ENCODE measurements at places on chromosomes 6 and 20.

GRCh38 chr20:35578469-35578868, 36.6 kb downstream of the ERGIC3 start:
- no peak for DNase-seq

GRCh38 chr6:62042429-62042828, 243.6 kb downstream of the KHDRBS2 start:
- DNase-seq = no peak

DNA sequence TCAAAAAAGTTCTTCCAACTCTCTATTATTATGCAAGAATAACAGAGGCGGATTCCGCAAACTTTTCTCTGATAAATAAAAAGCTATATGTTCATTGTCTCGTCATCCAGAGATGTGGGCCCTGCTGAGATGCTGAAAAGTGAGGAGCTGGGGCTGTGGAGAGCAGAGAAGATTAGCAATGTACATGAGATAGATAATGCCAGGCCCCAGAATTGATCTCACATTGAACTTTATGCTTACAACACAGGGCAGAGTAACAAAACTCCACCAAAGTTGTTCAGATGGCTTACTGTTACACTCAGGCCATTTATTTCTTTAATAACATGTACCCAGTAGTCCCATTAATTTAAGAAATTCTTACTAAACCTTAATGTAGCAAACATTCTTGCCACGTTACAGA, 32.7 kb upstream of the RIN2 start:
- DNase-seq = no peak

GRCh38 chr6:378090-378957, 13.2 kb upstream of the IRF4 start:
- DNase-seq = no peak

GRCh38 chr6:148146717-148147462, 195.7 kb upstream of the SASH1 start:
- DNase-seq = peak; percentile 22

GRCh38 chr6:41739041-41739440, 3.6 kb upstream of the TFEB start:
- no peak for DNase-seq

DNA sequence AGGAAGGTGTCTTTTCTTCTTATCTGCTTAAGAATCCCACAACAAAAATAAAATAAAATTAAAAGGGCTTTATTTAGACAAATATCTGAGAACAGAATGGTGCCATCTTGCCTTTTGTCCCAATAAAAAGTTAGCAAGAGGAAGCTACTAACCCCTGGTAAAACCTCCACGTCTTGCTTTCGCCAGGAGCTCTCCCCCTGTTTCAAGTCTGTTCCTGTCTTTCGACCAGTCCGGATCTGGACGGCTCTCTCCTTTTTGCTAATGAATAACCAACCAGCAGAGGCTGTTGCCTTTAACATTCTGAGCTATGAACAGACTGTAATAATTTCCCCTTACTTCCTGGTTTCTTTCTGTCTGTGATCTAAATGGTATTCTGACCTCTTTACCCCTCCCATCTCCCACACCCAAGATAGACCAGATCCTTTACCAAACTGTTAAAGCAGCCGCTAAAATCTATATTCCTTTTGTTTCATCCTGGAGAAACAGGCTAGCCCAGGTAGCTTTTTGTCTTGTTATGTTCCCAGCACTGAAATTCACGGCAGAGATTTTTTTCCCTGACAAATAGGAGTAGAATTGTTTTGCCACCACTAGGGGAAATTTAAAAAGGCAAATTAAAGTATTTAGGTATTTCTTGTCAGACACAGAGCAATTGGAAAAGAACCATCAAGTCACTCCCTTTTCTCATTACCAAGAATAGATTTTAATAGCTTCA, at the start of gene FRK:
Gene FRK (minus strand): TSS at position 320 of the 712 bp plus-strand sequence. CDS start 580 bp downstream, outside the sequence.
- DNase-seq = peak; percentile 15

DNA sequence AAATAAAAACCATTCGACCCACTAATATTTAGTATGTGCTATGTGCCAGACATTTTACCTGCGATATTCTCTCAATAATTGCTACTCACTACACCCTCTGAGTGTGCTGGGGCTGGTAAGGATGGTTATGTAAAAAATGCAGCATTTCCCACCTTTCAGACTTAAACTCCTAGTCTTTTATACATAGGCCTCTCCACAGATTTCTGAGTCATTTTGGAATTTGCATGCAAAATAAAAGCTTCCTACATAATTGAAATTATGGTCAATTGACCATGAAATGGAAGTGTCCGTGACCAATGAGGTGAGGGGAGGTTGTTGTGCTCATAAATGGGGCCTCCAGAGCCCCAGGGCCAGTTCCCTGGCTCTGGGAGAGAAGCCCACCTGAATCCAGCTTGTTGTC, 37.7 kb upstream of the MAFB start:
- no peak for DNase-seq

GRCh38 chr6:38549180-38549579, 90.5 kb downstream of the BTBD9 start:
- no peak for DNase-seq

DNA sequence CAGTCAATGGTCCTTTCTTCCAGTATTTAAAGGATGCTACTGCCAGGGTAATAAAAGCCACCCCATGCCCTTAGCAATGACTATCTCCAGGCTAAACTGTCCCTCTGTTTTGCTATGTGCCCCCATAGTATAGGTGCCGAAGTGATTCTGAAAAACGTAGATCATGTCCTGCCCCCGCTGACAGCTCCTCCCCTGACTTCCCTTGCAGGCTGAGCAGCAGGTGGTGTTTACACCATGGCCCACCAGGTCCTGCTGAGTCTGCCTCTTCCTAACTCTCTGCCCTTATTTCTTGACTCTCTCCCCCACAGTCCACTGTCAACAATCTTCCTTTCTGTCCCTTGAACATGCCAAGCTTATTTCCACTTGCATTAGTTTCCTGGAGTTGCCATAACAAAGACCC, 352.5 kb upstream of the TSHZ2 start:
- DNase-seq = no peak

GRCh38 chr20:64110411-64111068, 3.2 kb upstream of the NPBWR2 start:
- no peak for DNase-seq

GRCh38 chr20:9119776-9120175, 50.9 kb downstream of the PLCB4 start:
- DNase-seq = no peak

DNA sequence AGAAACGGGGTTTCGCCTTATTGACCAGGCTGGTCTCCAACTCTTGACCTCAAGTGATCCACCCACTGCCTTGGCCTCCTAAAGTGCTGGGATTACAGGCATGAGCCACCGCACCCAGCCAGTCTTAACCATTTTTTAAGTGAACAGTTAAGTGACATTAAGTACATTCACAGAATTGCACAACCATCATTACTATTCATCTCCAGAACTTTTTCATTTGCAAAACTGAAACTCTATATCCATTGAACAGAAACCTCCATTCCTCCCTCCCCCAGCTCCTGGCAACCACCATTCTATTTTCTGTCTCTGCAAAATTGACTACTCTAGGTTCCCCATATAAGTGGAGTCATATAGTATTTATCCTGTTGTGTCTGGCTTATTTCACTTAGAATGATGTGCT, 59.7 kb downstream of the PLCB4 start:
- DNase-seq = no peak

DNA sequence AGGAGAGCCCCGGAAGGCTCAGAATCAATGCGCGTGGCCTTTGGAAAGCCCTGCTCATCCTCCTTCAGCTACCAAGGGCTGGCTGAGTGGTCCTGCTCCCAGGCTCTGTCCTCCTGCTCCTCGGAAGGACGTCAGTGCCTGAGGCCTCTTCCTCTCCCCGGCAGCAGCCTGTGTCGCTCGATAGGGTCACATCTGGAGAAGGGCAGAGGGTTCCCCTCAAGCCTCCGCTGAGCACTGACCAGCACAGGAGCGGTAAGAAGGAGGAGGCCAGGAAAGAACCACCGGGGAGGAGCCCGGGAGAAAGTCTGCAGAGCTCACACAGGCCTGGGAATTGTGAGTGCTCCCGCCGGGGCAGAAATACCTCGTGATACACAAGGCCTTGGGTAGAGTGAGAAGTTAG, 21.2 kb downstream of the KIF25 start:
- no peak for DNase-seq

DNA sequence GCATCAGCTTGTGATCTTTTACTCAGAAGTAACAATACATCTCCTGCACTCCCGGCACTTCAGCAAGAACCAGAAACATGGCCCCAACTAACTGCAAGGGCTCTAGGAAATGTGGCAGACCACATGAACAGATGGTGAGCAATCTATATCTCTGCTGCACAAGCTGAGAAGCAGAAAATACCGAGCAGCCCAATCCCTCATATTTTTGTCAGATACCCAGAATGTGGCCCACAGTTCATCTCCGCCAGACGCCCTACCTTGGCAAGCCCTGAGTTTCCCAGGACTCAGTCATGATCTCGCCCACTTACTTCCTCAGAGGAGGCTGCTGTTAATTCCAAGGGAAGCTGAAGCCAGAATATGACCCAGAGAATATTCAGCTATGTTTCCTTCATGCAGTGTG, 63.1 kb upstream of the PHACTR1 start:
- DNase-seq = peak; percentile 1

DNA sequence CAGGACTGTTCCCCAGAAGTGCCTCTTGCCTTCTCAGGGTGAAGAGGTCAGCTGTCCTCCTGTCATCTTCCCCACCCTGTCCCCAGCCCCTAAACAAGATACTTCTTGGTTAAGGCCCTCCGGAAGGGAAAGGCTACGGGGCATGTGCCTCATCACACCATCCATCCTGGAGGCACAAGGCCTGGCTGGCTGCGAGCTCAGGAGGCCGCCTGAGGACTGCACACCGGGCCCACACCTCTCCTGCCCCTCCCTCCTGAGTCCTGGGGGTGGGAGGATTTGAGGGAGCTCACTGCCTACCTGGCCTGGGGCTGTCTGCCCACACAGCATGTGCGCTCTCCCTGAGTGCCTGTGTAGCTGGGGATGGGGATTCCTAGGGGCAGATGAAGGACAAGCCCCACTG, 9.8 kb downstream of the PI16 start:
- DNase-seq = no peak

DNA sequence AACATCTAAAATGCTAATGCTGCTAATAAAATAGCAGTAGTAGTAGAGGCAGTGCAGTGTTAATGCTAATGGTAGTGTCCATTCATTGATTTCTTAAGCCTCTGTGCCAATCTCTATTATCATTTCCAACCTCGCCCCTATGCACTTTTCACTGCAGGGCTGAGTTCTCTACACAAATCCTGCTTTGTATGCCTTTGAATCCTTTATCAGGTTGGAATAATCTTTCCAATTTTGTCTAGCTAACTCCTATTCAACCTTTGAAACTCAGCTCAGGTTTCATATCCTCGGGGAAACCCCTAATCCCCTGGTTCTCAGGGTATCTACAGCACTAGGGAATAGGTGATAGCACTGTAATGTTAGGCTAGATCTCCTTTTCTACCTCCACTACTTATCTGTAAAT, 284.0 kb upstream of the RUNX2 start:
- no peak for DNase-seq

- DNase-seq = no peak
These were observed 80.1 kb downstream of the GMDS start for GRCh38 chr6:2165286-2165685.

DNA sequence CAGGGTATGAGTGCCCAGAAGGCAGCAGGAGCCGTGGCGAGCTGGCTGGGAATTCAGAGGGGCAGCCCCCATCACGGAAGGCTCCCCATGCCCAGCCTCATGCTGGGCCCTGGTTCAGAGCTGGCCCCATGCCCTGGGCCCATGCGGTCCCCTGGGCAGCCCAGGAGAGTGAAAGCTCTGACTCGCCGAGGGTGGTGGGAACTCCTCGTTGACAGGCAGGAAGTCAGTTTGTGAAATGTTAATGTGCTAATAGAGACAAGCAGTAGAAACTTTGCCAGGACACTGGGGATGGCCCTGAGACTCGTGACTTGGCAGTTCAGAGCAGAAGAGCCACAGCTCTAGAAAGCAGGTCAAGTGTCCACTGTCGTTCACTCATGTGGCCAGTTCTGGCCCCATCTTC, 353.0 kb downstream of the TAF4 start:
- DNase-seq = no peak

GRCh38 chr6:13226071-13226470, 102.3 kb downstream of the TBC1D7 start:
- DNase-seq = no peak

DNA sequence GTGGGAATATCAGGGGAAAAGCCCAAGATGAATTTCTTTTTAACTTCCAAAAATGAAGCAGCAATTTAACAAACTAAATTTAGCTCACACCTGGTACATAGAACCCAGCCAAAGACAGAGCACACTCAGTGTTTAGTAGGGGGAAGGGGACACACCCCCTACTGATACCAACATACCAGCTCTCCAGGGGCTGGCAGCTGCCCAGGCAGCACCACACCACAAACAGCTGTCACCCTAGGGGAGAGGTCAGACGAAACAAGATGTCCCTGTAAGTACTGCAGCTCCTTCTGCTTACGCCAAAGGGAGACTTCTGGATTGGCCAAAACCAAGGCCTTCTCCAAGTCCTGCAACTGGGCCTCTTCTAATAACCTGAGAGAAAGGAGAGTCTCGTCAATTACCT, 26.0 kb downstream of the MDN1 start:
- no peak for DNase-seq

DNA sequence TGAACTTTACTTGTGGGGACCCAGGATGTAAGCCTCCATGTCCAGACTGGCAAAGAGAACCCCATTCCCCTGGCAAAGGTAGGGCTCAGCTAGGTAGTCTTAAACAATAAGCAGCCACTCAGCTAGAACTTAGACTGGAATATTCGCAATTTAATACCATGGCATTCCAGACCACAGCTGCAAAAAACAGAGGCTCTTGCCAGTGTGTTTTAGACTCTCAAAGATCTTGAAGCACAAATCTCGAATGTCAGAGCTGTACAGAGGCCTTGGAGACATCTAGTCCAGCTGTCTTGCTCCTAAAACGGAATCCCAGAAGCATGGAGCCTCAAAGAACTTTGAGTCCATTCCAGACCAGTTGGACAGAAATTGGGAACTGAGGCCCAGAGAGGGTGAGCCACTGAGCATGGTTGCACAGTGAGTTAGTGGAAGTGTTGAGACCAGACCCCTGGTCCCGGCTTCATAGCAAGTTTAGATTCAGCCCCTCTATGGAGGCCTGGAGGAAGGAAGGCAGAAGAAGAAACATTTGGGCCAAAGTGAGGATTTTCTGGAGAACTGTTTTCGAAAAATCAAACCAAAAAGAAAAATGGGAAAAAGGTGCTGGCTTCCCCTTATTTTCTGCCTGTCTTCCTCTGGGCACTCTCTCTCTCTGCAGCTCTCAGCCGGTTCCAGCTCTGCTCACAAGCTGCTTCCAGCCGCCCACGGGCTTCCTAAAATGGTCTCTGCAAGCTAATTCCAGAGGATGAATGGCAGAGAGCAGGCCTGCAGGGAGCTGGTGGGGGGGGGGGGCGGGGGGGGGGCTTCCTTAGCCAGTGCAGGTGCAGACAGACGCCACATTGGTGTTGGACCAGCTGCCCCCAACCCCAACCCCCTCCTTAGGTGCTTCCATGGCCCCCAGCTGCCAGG, 32.4 kb downstream of the AAR2 start:
- DNase-seq = no peak

- DNase-seq = no peak
These were observed 48.1 kb upstream of the BTBD3 start for GRCh38 chr20:11869641-11870040.

- DNase-seq = no peak
These were observed 87.6 kb downstream of the YTHDF1 start for GRCh38 chr20:63128367-63128766.

All from fibroblast of skin of right biceps (primary cell).